Kidney (tissue), 22 donors: ENCODE measurements at places on chromosomes 2 and 18.

DNA sequence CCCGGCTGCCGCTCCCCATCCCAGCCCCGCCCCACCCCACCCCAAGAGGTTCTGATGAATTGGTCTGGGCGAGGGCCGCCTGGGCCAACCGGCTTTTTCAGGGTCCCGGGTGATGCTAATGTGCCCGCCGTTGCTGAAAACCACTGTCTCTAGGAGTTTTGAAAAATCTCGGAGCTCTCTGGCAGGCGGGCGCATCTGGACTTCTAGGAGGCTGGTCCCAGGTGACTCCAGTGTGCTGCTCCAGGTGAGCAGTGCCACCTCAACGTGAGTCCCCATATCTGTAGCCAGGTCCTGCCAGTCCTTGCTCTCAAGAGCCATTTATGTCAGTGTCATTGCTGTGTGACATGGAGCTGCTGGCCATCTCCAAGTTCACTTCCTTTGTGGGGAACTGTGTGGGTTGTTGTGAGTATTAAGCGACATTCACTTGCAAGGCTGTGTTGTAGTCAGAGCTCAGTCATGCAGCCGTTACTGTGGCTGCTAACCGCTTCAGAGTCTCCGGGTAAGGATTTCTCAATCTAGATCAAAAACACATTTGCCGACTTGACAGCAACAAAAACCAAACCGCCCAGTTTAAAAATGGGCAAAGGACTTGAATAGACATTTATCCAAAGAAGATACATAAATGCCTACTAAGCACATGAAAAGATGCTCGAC lies at the start of gene RFX8:
Gene RFX8 (minus strand): TSS at position 382 of the 654 bp plus-strand sequence. CDS start 8,264 bp downstream, outside the sequence.
- DNase-seq: no peak

- DNase-seq: no peak
Measured at GRCh38 chr2:132816234-132816633, 146.2 kb upstream of the LYPD1 start.

DNA sequence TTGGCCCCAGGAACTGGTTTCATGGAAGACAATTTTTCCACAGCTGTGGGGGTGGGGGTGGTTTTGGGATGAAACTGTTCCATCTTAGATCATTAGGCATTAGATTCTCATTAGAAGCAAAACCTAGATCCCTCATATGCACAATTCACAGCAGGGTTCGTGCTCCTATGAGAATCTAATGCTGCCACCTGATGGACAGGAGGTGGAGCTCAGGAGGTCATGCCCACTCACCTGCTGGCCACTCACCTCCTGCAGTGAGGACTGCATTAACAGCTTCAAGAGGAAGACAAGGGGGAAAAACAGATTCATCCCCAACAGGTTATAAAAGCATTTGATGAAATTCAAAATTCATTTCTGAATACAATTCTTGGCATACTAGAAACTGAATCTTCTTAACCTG lies 38.5 kb downstream of the THAP4 start:
- peak; percentile 47 for DNase-seq

- peak; percentile 88 for DNase-seq
Measured at GRCh38 chr2:152025678-152026287, 73.1 kb downstream of the CACNB4 start.

DNA sequence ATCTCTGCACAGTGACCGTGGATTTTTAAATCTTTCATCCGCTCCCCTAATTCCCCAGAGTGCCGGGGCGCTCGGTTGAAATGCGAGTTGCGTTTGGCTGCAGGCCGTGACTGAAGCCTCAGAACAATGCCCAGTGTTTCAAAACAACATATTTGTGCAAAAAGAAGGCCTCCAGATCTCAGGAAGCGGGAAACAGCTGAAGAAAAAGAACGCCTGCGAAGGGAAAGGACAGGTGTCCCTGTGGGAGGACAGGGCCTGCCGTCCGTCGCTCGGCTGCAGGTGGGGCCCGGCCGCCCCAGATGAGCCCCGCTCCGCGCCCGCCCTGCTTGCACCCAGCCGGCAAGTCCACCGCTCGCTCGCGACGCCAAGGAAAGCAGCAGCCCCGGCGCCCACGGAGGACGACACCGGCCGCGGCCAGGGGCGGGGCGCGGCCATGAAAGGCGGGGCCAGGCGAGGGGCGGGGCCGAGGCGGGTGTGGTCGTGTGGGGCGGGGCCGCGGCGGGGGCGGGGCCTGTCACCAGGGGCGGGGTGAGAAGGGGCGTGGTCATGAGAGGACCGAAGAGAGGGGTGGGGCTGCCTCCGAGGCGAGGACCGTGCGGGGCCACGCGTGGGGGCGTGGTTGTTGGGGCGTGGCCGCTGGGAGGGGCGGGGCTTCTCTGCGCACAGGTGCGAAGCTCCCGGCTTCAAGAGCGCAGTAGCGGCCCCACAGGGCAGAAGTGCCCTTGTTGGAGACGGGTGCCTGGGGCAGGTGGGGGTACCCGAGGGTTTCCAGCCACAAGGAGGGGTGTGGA lies 17.6 kb upstream of the BOK start:
- DNase-seq: peak; percentile 60

DNA sequence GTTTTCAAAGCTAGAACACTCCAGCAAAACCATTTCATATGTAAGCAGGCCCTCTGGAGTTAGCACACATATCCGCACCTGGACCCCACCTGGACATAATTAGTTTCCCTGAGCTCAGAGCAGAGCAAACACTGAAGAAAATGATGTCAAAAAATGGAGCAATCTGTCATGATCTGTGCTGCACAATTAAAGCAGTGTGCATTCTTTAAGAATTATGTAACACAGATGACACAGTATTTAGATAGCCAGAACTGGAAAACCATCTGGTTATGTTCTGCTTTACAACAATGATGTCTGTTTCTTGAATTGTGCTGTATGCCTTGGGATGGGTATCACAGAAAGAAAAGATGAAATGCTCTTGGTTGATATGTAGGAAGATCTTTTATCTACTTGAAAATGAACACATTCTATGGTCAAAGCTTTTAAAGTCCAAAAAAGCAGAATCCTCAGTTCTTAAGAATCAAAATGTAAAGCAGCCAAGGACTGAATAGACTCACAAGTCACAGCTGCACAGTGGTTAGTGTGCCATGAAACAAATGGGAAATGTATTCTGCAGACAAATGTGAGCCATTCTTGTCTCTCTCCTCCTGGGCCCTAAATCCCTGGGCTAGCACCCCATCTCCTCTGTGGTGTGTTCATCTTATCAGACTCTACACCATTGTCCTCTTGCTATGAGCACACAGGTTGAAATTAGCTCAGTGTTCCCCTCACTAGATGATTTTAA lies 36.8 kb downstream of the HRH4 start:
- peak; percentile 24 for DNase-seq

DNA sequence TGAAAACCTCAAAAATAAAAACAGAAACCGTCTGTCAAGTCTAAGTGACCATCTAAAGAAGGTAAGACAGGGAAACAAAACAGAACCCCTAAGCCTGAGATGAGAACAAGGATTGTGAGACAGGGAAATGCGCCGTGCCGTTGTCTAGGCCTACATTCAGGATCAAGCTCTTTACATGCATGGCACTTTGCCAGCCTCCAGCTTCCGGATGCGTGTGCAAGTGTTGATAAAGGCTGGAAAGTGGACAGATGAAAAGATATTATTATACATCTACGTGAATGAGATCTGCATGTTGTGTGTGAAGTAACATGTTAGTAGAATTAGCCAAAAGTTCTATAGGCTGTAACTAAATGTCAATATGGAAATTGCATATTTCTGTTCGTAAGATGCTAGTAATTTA lies 28.6 kb upstream of the TMEM87B start:
- DNase-seq: peak; percentile 38

GRCh38 chr2:131519466-131519865 lies 8.2 kb upstream of the CCDC74A start:
- no peak for DNase-seq

GRCh38 chr2:100818003-100818605 lies 1.8 kb upstream of the NPAS2 start:
- DNase-seq: no peak

- DNase-seq: no peak
Measured at GRCh38 chr18:31057917-31058316, 15.4 kb upstream of the DSC3 start.

DNA sequence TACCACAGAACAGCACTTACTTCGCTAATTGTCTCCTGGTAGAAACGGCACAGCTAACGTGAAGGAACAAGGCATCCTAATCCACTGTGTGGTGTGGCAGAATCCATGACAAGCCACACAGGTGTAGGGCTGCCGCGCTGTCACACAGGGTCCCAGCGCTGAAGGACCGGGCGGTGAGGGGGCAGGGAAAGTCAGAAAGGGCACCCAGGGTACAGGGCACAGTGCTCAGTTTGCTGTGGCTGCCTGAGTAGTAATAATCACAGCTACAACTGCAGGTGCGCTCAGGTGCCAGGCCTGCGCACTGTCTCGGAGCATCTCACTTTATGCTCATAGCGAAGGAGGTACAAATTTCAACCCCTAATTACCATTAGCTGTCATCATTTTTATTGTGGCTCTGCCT lies 55.2 kb upstream of the CAB39 start:
- DNase-seq: no peak

- no peak for DNase-seq
Measured at GRCh38 chr18:44732599-44732998, 51.9 kb downstream of the SETBP1 start.

GRCh38 chr18:3211236-3211992 lies 8.4 kb downstream of the MYOM1 start:
- DNase-seq: no peak
